ENCODE measurements at places on chromosomes 7 and 10.
A peak's percentile ranks its signal among the peaks of the same experiment; 100 is the strongest.

GRCh38 chr7:99828811-99829210, 998 bp downstream of the CYP3A43 start:
- DNase-seq: no peak

- no peak for DNase-seq
These were observed 218.5 kb upstream of the KLF6 start for GRCh38 chr10:4003348-4003973.

GRCh38 chr7:26508481-26508880, 216.8 kb downstream of the SNX10 start:
- no peak for DNase-seq

DNA sequence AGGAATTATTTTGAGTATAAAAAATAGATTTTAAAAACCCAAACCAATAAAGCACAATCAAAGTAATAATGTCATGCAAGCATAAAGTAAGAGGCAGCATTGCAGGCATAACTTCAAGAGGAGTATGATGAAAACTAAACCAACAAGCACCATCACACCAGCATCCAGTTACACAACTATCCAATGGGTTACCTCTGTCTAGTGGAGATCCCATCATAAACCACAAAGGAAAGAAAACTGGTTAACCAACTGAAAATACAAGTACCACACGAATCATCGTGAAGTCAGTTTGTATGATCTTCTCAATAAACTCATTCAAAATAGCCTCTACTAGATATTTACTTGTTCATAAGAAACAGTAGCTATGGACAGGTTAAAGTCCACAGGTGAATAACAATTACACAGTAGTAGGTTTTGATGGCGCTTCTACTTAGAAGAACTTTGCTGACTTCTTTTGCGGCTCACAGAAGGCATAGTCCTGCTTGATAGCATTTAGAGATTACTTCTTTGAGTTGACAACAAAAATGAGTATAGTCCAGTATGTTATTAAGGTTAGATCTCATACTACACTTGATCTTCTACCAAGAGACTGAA, 116.6 kb downstream of the MICU1 start:
- peak; percentile 24 for DNase-seq

DNA sequence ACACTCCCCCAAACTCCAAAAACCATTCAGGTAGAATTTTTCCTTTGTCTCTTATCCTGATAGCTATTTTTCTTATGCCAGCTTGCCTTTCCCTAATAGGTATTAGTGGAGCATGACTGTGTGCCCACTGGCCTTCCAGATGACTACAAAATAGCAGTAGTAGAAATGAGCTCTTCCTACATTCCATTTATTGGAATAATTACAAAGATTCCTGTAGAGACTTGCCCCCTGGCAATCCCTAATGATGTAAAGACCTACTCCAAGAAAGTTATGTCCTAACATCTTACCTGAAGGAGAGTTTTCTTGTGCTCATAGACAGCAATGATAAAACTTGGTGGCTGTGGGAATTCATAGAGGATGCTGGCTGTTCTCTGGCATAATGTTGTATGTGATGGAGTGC, 501.8 kb downstream of the GATA3 start:
- DNase-seq: peak; percentile 85

- no peak for DNase-seq
These were observed 106.0 kb downstream of the GALNT17 start for GRCh38 chr7:71237945-71238344.

GRCh38 chr7:5572439-5572838, 148.8 kb upstream of the TNRC18 start:
- no peak for DNase-seq

DNA sequence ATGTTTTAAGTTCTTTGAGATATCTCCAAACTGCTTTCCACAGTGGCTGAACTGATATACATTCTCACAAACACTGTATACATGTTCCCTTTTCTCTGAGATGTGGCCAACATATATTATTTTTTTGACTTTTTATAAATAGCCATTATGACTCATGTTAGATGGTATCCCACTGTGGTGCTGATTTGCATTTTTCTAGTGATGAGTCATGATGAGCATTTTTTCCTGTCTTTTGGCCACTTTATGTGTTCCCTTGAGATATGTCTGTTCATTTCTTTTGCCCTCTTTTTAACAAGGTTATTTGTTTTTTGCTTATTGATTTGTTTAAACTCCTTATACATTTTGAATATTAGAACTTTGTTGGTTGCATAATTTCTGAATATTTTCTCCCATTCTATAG, 1055.1 kb downstream of the NXPH1 start:
- DNase-seq: peak; percentile 19

DNA sequence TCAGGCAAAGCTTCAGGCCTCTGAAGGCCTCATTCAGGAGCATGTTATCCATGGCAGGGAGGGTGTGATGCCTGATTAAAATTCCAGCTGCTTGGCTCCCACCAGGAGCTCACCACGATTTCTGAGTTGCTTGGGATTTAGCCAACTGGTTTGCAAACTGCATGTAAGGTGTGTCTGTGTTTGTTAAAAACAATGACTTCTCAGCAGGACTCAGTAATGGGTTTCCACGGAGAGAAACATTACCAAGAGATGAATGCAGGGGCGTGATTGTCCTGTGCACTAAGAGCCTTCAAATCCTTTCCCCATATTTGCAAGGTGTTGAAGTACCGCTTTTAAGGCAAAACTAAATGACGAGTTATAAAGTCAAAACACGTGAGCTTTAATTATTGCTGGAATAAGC, 88.8 kb upstream of the BTBD16 start:
- DNase-seq: no peak

GRCh38 chr10:103540722-103541121, 47.2 kb downstream of the NEURL1 start:
- peak; percentile 20 for DNase-seq

GRCh38 chr7:152476551-152476950, 40.7 kb upstream of the KMT2C start:
- DNase-seq: no peak
